ENCODE measurements at places on chromosomes 4 and X.

DNA sequence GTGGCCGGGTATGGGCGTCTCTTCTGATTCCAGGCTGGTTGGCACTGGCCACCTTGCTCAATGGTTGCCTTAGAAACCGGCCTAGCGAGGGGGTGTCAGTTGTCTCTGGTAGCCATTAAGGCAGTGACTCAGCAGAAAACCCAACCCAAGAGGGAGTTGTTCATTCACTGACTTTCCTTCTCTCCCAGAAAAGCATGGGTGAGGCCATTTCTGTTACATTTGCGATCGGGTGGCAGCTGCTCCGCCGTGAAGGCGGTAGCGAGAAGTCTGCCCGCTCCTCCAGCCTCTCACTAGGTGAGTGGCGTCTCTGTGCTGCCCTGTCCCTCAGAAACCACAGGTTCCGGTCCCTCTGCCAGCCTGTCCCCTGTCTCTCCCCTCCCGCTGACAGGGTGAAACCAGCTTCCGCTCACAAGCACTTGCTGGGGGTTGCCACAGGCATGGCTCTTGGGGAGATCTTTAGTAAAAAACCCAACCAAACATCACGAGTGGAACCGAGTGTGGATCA is 17.4 kb downstream of the IRAK1 start:
- peak; percentile 80 for DNase-seq

GRCh38 chr4:111031596-111031995 is 408.7 kb upstream of the PITX2 start:
- no peak for DNase-seq

GRCh38 chrX:70293621-70294020 is 3.7 kb downstream of the KIF4A start:
- DNase-seq: peak; percentile 36

GRCh38 chrX:103417370-103417769 is 41.0 kb downstream of the BEX3 start:
- DNase-seq: no peak

- no peak for DNase-seq
Observed at GRCh38 chr4:78799551-78800495, 23.7 kb downstream of the BMP2K start.

DNA sequence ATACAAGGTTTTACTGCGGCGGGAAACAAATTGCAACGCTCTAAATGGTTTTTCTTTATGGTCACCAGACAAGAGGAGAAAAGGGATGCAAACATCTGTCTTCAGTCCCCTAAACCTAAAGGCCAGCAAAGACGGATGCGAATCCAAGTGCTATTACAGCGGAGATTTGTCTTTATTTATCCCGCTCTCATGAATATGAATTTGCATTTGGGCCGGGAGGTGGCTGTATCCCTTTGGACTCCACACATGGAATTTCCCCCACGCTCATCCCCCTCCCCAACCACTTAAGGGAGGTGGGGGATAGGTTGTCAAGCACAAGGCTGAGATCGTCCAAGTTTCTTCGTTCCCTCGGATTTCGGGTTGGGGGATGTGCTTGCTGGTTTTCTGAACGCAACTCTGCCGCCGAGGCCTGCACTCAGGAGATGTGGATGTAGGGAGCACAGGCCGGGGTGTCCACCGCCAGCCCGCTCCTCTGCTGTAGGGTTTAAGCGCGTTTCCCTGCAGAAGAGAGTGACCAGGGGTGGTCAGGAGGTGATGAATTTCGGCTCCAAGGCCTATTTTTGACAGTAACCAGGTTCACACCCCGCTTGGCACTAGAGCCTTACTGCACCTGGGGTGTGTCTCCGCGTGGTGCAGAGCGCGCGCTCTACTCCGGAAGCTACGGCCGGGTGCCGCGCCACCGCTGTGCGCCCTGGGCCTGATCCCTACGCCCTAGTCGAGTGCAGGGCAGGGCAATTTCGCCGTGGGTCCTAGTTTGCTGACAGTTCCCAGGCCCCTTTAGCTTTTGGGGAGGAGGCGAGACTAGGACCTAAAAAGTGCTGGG is 2.3 kb upstream of the PHOX2B start:
- DNase-seq: no peak

DNA sequence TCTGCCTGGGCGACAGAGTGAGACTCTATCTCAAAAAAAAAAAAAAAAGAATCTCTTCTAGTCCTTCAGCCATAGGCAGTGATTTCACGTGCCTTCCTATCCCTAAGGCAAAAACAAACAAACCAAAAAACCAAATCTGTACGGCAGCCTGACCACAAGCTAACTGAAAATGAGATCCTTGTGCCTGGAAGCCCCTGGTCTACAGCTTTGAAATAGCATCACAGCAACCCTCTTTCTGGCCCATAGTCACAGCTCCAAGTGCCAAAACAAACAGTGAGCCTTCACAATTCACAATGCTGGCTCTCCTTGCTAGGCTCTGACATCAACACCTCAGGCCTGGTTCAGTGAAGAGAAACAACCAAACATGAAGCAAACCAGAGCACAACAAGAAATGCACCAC is 46.1 kb downstream of the TMEM150C start:
- DNase-seq: peak; percentile 78

DNA sequence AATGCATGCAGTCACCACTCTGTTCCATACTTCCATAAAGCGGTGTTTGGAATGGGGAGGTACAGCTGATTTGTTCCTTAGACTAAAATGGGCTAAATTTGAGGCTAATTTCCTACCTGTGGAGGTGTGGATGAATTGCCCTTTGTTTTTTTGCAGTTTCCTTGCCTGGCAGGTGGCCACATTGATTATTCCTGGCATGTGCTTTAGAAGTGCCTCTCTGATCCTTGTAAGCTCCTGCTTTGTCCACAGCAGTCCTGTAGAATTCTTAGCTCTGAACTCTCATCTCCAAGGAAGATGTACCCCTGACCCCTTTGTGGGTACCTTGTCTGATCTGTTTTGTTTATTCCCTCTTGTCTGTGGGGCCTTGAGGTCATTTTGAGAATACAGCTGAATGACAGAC is 136.8 kb downstream of the ADGRL3 start:
- DNase-seq: no peak

DNA sequence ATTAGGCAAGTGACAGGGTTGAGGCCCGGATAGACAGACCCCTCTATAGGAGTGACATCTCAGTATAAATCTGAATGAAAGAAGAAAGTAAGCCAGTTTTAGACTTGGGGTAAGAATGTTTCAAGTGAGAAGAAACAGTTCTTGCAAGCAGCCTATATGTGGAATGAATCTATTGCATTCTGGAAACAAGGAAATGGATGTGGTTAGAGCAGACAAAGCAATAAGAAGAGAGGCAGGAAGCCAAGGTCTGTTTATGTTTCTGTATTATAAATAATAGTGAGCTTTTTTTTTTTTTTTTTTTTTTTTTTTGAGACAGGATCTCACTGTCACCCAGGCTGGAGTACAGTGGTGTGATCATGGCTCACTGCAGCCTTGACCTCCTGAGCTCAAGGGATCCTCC is 255.8 kb downstream of the UNC5C start:
- DNase-seq: no peak

DNA sequence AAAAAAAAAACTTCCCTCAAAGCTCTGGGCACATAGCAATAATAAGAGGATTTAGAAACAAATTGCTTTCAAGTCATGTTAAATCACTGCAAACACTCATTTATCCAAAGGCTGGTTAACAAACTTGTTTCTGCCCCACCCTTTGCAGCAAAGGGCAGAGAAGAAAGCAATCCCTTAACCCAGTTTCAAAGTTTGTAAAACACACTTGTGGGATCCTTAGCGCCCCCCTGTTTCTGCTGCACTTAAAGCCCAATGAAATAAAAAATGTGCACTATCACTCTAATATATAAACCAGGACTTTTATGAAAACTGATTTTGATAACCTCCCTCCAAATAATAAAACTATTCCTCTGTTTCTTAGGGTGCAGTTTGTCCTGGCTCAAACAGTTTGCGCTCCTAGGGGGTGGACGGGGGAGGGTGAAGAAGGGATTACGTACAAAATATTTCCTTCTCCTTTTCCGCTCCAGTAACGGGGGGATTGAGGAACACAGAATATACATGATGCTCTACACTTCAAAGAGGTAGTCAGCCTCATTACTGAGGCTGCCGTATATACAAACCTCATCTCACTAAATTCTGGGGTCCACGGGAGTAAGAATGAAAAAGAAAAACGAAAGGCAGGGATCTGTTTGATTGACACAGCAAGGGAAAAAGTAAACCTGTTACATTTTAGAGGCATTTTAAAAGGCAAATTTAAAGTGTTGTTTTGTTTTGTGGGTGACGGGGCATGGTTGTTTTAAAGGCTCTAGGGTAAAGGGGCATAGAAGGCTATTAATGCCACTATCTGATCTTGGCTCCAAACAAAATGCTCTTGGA is 3.1 kb upstream of the PCDH10 start:
- no peak for DNase-seq

DNA sequence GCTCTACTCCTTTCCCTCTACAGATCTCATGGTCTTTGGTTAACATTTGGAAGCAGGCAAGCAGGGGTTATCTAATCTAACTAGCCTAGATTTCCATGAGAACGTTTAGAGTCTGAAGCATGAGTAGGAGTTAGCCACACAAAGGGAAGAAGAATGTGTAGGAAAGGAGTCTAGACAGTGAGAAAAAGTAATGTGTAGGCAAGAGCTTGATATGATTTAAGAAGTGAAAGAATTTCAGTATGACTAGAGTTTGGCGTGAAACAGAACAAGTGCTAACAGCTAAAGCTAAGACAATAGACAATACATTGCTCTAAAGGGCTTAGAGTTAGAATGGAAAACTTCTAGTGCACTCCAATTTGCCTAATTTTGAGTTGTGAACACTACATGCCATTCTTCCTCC is 10.8 kb downstream of the CXCL8 start:
- DNase-seq: no peak

- DNase-seq: no peak
Observed at GRCh38 chr4:90883519-90883918, 756.3 kb downstream of the CCSER1 start.

- DNase-seq: no peak
Observed at GRCh38 chrX:79524642-79525041, 157.5 kb upstream of the ITM2A start.

DNA sequence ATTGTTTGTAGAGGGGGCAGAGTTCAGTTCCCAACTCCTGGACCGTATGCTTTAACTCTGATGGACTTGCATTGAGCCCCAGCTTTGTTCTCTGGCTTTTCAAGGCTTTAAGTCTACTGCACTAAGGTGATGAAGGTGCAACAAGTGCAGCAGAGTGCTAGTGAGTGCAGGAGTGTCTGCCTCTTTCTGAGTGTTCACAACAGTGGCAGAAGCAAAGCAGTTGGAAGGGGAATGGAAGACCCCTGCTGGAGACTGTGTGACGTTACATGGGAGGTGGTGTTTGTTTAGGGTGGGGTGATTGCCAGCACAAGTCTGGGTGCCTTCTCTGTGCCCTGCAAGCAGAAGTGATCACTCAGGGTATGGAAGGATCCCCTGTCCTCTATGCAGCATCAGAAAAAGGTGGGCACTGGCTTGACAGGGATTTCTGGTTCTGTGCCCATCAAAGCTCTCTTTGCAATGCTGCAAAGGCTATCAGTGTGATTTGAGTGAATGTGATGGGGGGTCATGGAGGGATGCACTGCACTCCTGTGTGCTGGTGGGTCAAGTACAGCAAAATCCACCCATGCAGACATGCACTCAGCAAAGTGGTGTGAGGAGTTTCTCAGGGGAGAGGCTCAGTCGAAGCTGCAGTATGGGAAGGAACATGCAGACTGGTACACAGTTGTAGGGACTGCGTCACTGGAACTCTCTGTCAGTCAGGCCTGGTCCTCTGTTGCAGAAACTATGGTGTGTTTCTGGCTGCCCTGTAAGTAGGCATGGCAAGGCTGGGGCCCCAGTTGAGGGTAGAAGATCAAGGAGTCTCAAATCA is 70.9 kb upstream of the UGT2B7 start:
- DNase-seq: no peak

DNA sequence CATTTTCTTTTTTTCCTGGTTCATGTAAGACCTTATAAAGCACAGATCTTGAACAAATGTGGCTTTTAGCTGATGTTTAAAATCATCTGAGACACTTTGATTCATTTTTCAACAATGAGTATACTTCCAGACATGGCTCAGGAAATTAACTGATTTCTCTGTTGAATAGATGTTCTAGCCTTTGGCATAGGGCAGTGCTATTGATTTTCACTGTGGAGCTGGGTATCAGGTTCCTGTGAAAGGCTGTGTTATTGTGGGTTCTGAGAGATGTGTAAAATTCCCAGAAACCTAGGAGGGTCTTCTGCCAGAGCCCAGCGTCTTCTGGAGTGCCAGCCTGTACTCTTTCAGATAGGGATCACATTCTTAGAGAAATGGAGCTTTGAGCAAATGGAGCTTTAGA is 278.9 kb downstream of the EPHA5 start:
- no peak for DNase-seq

- no peak for DNase-seq
Observed at GRCh38 chrX:127037159-127037558, 217.6 kb downstream of the PRR32 start.

DNA sequence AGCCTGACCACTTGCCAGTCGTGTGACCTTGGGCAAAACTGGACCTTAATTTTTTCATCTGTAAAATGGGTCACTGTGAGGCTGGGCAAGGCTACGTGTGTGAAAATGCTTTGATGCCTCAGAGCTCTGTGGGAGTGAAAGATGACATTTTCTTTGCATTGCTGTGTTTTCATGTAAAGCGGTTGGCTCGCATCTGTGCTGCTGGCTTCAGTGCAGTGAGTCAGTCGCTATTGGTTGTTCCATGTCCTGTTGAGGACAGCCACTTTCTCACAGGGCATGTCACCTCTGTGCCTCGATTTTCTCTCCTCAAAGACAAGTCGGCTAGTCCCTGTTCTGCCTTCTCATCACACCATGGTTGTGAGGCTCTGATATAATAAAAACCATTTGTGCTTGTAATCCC is 4.4 kb downstream of the MTMR1 start:
- DNase-seq: no peak

DNA sequence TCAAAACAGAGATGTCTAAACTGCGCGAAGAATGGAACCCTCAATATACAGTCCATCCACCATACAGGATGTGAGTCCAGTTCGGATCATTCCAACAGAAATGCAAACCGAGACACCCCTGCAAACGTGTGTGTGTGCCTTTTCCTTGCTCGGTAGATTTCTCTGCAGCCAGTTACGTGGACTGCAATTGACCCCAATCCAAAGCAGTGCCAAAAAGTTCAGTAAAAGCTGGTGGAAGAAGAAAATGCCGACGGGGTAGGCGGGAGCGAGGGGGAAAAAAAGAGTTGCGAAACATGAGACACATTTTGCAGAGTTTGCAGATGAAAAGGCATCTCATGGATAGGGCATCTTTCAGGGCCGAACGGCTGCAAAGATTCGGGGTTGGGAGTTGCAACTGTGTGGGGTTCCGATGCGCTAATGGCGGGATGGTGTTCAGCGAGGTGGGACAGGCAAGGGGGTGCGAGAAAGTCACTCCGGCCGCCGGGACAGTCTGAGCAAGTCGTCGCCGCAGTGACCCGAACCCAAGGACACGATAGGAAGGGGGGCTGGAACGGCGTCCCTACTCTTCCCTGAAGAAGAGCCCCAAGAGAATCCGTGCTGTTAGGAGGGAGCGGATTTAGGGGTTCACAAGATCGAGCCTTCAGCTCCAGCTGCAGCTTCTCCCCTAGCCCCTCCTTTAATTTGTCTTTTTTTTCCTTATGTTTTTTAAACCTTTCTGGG is 3.8 kb downstream of the PHOX2B start:
- no peak for DNase-seq

- peak; percentile 14 for DNase-seq
Observed at GRCh38 chrX:120000490-120001246, 57.1 kb upstream of the NKAP start.
